ENCODE measurements at places on chromosomes 16 and 17.

- DNase-seq, result no peak
Observed at GRCh38 chr16:47958726-47959125, 197.1 kb downstream of the ABCC12 start.

GRCh38 chr17:31147507-31148202 is 52.9 kb downstream of the NF1 start:
- no peak for DNase-seq

DNA sequence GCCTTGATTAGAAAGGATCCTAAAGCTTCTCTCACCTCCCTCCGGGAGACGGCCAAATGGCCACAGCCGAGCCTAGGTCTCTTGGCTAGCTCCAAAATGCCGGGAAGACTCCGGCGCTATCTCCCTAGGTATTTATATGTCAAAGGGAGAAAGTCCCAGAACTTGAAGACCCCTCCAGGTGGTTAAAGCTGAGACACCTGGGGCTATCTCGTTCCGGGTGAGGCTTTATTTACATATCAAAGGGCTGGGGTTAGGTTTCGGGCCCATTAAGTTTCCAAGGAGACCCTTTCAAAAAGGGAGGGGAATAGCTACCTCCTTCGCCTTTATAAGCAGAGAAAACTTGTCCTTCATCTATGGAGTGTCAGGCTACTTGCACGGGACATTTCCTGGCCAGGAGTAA is 70.9 kb upstream of the KIFC3 start:
- no peak for DNase-seq

- DNase-seq, result no peak
Observed at GRCh38 chr16:83054283-83054682, 427.5 kb downstream of the CDH13 start.

GRCh38 chr17:32904891-32905290 is 23.1 kb upstream of the TMEM98 start:
- DNase-seq, result no peak

- peak; percentile 24 for DNase-seq
Observed at GRCh38 chr16:8962393-8963009, 1.2 kb downstream of the USP7 start.

GRCh38 chr16:23836404-23837311 is 875 bp downstream of the PRKCB start:
- no peak for DNase-seq

GRCh38 chr16:4263504-4264436 is 9.1 kb downstream of the TFAP4 start:
- DNase-seq, result peak; percentile 97

- DNase-seq, result no peak
Observed at GRCh38 chr16:25925421-25925820, 233.7 kb downstream of the HS3ST4 start.

GRCh38 chr17:19513897-19514488 is 19.7 kb upstream of the SLC47A1 start:
- peak; percentile 74 for DNase-seq

- no peak for DNase-seq
Observed at GRCh38 chr17:61362396-61362795, 37.2 kb upstream of the TBX2 start.

- no peak for DNase-seq
Observed at GRCh38 chr17:57545731-57546342, 199.3 kb downstream of the CCDC182 start.
